ENCODE measurements at places on chromosomes 12 and 14.

DNA sequence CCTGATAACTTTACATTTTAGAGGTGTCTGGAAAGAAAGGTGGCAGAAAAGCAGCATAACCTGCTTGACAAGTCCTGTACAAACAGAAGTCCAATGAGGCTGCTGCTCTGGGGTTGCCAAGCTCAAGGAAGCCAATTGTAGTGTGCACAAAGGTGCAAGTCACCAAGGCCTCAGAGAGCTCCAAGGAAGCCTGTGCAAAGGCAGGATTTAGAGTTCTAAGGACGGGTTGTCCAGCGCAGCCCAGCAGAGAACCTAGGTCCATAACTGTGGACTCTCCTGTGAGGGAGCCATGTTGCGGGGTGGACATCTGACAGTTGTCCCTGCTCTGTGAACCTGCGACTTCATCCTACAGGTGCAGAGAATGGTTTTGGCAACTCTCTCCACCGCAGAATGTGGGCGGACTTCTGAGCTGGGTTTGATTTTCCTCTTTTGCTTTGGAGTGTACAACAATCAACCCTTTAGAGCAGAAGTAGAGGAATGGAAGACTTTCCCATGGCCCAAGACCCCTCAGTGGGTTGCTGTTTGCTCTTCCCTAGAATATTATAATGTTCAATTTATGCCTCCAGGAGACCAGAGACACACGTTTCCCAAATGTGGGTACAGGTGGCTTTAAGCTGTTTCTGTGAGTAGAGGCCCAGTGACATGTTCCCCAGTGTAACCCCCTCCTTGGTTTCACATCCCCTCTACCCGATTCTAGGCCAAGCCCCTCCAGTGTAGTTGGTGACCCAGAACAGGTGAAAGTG is 81.0 kb downstream of the ETV6 start:
- DNase-seq = no peak

DNA sequence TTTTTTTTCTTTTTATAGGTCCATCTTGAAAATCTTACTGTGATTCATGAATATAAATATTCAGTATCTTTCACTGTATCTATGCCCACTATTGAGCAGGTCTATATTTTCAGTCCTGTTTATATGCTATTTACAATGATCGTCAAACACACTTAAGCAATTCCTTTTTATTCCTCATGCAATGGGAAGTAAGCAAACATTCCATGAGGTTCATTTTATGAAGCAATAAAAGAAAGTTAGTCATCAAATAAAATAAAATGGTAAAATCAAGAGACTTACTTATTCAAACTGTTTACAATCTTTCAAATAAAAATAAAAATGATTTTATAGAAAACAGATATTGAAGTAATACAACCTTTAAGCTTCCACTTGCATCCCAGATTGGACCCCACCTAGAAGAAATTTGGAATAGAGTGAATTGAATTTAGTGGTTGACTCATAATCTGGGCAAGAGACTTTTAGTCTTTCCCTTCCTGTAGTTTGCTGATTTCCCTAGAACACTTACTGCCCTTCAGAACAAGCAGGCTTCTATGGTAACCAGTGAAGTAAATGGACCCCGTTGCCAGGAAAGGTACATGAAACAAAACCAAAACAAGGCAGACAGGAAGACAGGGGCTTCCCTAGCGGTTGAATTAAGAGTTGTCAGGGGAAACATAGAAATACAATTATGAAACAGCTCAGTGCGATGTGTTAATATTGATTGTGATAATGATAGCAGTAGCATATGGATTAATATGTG is 241.0 kb upstream of the ATP2B1 start:
- DNase-seq = peak; percentile 42

DNA sequence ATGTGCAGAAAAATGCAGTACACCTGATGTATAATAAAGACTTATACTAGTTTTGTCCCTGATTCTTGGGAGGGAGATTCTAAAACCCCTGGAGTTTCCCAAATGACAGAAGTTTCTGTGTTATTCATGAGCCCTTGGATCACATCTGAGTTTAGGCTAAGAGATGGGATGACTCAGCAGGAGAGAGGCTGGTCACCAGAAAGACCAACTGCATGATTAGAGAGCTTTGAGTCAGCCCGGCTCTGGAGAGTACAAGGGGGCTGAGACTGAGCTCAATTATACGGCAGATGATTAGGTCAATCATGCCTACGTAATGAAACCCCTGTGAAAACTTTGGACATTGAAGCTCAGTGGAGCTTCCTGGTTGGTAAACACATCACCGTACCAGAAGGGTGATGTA is 174.2 kb downstream of the SSPN start:
- DNase-seq = no peak

DNA sequence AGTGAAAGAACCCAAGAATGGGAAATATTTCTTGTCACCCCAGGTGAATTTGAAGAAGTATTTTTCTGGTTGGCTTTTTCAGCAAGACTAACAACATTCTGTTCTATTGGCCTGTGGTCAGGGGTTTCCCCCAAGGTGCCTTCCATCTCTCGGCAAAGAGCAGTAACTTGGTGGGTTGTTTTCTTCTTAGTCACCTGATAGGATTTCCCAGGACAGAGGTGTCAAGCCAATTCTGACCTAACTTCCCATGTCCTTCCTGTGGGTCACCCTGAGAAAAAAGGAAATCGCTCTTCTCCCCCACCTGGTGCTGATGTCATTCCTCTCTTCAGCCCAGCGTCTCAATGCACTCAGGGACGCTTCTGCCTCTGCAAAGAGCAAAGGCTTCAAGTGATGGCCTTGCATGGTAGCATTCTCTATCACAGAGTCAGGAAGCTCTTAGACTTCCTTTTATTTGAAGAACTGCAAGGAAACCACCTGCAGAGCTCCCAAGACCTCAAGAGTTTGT is 16.1 kb upstream of the IFNG start:
- DNase-seq = peak; percentile 25

GRCh38 chr12:50699940-50700339 is 64.0 kb upstream of the ATF1 start:
- DNase-seq = no peak

DNA sequence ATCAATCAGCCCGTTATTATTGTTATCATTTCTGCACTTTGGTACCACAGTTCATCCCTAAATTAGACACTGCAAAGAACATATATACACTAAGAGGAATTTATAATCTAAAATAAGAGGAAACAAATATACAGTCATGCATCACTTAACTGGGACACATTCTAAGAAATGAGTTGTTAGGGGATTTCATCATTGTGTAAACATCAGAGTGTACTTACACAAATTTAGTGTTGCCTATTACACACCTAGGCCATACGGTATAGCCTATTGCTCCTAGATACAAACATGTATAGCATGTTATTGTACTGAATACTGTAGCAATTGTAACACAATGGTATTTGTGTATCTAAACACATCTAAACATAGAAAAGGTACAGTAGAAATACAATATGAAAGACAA is 190.5 kb downstream of the BMP4 start:
- DNase-seq = no peak

- no peak for DNase-seq
These were observed 33.3 kb upstream of the ACTN1 start for GRCh38 chr14:69012256-69012953.

DNA sequence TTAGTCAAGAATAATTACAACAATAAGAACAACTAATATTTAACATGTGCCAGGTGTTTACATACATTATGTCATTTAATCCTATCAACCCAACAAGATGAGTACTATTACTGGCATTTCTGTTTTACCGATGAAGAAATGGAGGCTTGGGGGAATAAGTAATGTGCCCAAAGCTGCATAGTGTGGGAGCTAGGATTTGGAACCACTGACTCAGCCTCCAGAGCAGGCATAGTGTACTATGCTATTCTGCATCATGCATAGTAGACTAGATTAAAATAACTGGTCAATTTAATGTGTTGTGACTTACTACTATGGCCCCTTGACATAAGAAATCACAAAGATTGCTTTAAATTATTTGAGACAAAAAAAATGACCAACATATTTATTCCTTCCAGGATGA is 9.5 kb downstream of the GPR19 start:
- DNase-seq = no peak

DNA sequence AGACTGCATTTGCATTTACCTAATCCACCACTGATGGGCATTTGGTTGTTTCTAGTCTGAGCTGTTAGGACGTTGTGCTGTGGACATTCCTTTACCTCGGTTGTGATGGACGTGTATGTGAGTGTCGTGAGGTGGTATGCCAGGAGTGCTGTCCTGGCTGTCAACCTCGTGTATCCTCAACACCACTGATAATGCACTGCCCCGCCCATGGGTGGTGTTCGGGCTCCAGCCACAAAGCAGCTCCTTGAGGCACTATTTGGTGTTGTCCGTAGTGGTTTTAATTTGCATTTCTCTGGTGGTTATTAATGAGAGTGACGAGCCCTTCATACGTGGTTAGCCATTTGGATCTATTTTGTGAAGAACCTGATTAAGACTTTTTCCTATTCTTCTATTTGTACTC is 87.6 kb downstream of the PPP2R5C start:
- peak; percentile 38 for DNase-seq

DNA sequence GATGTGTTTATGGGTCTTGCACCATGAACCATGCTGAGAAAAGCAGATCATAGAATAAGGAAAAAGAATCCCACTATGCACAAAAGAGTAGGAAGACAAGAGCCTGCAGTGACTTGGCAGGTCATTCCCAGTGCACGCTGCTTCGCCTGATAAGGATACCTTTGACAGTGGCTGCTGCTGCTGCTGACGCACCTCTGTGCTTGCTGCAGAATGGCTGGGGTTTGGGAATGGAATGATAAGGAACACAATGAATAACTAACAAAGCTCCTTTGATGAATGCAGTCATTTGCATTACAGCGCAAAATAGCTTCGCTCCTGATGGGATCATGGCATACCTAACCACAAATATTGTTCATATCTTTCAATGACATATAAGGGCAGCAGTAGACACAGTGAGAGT is 278.7 kb downstream of the PDZRN4 start:
- DNase-seq = no peak

DNA sequence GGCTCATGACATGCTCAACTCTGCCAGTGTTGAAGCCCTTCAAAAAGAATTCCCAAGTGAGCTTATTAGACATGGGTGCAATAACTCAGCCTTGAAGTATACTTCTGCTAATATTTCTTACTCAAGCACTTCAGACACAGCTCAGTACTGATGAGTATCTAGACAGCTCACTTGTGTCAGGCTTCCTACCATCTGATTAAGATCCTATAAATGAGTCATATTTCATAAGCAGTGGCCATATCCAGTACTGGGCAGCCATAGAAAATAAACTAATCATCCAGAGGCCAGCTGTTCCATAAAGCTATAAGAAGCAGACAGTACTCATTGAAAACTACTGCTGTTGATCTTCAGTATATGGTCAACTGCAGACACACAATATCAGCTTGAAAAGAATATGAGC is 12.9 kb downstream of the FSCB start:
- no peak for DNase-seq

DNA sequence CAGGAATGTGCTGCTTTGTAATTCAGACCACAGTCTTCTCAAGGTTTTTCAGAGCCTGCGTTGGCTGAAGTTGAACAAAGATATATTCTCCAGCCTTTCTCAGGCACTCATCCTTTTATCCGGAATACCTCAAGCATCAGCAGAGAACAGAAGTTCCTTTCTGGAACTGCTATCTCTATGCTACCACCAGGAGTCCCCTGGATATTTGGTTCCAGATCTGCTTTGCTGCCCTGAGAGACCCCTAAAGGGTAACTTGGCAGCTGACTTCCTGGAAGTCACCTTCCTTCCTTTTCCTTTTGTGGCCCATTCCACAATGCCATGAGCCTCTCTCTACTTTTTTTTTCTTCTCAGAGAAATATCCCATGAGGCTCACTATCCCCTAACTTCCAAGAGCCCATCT is 188.2 kb downstream of the PLCZ1 start:
- no peak for DNase-seq

GRCh38 chr12:122870867-122871664 is 24.9 kb downstream of the VPS37B start:
- no peak for DNase-seq

- no peak for DNase-seq
These were observed 33.4 kb downstream of the AMN start for GRCh38 chr14:102955636-102956408.

DNA sequence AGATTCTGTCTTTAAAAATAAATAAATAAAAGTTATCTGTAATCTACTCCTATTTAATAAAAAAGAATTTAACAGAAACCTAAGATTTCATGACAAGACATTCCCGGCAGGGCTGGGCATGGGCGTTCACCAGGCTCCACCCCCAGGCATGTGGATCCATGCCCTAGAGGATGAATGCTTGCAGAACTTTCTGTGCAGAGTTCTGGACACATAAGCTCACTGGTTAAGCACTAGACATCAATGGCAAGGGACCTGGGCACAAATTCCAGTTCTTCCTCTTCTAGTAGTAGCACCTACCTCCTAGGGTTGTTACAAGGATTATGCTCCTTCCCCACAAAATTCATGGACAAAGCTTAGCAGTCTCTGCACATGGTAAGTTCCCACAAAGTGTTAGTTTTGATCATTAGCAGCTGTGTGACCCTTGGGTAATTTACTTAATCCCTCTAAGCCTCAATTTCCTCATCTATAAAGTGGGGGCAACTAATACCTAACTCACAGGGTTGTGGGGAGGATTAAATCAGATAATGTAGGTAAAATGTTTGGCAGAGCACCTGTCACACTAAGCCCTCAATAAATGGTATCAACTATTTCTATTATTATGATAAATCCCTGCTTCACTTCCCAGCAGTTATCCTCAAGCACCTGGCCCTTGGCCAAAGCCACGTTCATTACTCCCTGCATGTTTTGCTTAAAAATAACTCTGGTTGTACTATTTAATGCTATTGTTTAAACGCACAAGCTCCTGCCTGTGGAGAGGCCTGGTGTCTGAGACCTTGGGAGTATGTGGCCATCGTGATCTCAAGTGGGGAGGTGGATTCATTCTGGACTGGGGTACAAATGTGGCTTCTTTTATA is 9.8 kb downstream of the GALNT6 start:
- DNase-seq = no peak

- DNase-seq = no peak
These were observed 34.0 kb downstream of the JDP2 start for GRCh38 chr14:75461755-75462349.

DNA sequence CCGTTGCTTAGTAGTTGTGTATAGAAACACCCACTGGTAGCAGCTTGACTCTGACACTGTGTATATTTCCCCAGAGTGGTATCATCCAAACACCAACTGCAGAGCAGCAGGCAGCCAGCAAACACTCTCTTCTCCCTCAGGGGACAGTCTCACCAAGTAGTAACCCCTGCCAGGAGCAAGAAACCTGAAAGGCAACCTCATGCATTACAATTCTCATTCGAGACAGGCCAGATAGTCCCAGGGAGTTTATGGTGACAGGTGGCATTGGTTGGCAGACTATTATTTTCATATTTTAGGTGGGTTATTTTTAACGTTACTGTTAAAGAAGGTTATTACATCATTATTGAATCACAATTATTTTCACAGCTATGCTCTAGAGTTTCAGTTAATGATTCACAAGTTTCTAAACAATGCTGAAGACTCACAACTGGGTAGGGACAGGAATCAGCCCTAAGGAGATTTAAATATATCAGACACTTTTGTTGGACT is 222.8 kb downstream of the EGLN3 start:
- no peak for DNase-seq

- no peak for DNase-seq
These were observed 5.5 kb downstream of the LGR5 start for GRCh38 chr12:71445071-71445470.

- no peak for DNase-seq
These were observed 95.8 kb upstream of the PLEKHG7 start for GRCh38 chr12:92606956-92607355.
